Stimulated activated CD4-positive, alpha-beta T cell treated with anti-CD3 and anti-CD28 coated beads, Interleukin-2, amount 100 ng/mL, for 24 hours (primary cell): ENCODE measurements at places on chromosomes 2 and 18.

DNA sequence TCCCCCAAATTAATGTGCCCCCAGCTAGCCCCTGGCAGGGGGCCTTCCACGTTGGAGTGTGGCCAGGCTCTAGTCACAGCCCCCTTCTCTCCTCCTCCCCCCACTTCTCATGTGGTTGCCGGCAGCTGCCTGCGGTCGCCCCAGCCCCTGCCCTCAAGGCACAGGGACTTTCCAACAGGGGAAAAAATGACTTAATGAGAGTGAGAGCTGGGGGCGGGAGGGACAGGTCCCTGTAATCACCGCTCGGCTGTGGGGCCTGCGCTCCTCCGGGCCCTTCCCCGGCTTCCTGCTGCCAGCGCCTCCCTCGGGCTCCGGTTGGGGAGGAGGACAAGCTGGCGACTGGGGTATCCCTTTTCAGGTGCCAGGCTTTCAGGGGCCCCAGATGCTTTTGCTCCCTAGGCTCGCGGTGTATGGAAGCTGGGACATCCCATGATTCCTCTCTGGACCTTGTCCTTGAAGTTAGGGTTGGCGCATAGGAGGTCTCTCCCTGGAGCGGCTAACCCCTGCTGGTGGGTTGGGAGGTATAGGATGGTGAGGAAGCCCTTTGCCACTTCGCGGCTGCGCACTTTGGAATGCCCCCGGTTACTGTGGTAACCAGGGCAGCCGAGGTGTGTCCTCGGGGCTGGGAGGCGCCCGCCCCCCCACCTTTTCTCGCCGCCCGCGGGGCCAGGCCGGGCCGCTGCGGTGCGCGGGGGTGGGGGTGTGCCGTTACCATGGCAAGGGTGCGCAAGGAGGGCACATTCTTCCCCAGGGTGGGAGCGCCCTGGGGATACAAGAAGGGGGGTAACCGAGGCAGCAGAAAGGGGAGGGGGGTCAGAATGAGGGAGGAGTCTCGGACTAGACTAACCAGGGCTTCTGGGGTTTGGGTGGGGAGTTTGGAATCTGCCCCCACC is 16.1 kb downstream of the WNT10A start:
- DNase-seq, result peak; percentile 88

DNA sequence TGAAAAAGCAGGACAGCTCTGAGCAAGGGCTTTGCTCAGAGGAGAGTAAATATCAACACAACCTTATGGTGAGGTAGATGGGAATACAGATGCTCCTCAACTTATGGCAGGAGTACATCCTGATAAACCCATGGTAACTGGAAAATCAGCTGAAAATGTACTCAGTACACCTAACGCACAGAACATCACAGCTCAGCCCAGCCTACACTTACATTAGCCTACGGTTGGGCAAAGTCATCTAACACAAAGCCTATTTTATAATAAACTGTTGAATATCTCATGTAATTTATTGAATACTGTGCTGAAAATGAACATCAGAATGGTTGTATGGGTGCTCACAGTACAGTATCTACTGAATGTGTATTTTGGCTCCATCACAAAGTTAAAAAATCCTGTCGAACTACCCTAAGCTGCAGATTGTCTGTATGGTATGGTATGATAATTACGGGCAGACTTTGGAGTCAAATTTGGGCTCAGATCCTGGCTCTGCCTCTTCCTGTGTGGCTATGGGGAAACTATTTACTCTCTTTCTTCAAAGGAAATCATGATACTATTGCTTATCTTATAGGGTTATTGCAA is 120.3 kb upstream of the LYPD1 start:
- no peak for DNase-seq

- no peak for DNase-seq
Observed at GRCh38 chr2:196594158-196594557, 45.4 kb upstream of the CCDC150 start.

DNA sequence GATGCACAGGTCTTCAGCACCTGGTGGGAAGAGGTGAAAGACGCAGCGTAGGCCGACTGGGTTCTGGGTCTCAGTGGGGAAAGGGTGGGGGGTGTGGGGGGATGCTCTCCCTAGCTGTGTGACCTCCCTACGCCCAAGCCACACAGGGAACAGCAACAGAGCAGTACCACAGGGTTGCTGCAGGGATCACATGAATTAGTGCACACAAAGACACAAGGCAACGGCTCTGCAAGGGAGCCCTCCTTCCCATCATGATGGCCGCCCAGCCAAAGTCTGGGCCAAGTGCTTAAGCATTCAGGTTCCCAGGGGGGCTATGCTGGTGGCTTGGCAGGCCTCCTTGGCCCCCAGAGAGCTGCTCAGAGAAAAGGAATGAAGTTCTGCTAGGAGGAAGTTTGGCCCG is 28.2 kb upstream of the GBX2 start:
- no peak for DNase-seq

DNA sequence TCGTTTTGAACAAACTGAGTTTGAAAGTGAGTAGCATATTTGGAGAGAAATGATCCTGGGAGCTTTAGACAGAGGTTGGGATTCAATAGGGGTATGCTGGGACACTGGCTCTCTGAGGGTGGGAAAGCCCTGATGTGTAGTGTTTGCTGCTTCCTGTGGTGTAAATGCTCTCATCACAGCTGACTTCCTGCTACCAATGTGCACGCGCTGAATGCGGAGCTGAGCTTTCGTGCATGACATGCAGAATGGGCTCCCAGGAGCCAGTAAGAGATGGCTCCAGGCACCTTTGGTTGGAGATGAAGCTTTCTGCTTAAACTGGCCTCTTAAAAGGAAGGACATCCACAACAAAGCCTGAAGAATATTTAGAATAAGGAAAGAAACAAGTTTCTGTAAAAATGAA is 224.1 kb upstream of the CCDC150 start:
- no peak for DNase-seq

DNA sequence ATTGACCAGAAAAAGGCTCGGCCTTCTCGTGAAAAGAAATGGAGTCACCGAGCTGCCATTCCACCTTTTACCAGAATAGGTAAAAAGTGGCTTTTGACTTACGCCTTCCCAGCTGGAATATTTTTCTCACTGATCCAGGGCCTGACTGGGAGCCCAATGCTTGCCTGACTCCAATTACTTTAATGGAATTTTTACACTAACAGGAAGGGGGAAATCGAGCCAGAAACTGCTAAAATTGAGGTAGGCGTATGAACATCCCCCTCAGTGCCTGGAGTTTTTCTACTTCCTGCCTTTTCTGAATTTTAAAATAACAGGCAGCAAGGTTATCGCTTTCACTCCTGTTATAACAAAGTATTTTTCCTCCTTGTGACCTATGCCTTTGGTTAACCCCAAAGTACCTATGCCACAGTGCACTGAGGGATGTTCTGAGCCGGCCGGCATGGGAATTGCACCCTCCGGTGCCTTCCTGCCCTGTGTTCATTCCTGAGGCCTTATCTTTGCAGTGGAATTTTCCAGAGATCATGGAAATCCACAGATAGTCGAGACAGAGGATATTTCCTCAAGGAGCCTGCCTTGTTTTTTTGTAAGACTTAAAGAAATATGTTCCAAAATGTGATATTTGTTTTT is 18.3 kb upstream of the RPL31 start:
- no peak for DNase-seq
